ENCODE measurements at places on chromosomes 7 and 10.

DNA sequence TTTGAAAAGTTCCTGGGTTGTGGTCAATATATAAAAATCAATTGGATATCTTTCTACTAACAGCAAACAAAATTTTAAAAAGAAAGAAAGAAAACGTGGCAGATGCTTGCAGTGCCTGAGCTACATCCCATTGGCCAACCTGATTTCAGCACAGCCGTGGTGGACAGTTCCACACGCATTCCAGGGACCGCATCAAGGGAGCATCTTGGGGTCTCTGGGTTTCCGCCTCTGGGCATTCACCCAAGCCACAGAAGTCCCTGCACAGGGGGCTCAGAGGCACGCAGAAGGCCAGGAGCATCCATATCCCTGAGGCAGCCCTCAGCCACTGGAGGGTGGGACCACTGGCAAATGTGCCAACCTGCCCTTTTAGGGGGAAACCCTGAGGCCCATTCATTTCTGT, 254.5 kb upstream of the RNF32 start:
- no peak for DNase-seq

DNA sequence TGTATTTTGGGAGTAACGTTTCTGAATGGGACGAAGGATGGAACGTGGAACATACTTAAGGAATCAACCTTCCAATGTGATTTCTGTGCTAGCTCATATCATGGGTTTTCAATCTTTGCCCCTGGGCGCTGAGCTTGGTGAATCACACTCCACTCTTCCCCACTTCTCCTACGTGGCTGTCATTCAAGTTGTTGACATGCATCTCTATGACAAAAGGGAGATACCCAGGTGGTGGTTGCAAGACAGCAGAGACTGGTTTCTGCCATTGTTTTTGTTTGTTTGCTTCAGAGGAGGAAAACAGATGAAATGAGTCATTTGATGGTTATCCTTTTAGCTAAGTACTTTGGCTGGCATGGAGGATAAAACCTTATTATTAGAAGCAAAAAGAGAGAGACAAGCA, 573.9 kb downstream of the GATA3 start:
- no peak for DNase-seq

DNA sequence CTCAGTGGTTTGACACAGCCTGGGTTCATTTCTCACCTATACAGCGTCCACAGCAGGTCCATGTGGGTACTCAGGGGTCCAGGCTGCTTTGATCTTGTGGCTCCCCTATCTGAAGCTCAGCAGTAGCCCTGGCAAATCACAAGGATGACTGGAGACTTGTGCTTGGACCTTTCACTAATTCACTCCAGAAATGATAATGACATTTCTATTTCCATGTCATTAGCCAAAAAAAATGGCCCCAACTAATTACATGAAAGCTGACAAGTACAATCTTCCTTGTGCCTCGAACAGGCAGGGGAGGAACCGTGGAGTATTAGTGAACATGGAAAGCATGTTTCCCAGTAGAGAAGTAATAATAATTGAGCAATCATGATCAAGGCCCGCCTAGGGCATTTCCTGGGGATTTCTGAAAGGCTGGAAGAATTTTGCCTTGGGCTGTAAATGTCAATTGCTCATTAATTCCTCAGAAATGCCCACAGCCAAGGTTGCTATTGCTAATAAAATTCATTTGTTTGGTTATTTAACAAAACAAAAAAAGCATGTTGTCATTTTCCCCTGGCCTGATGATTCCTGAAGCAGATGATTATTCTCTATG, 586.1 kb downstream of the SDK1 start:
- DNase-seq: no peak

- DNase-seq: no peak
Observed at GRCh38 chr10:3136336-3136735, 36.2 kb downstream of the PITRM1 start.

DNA sequence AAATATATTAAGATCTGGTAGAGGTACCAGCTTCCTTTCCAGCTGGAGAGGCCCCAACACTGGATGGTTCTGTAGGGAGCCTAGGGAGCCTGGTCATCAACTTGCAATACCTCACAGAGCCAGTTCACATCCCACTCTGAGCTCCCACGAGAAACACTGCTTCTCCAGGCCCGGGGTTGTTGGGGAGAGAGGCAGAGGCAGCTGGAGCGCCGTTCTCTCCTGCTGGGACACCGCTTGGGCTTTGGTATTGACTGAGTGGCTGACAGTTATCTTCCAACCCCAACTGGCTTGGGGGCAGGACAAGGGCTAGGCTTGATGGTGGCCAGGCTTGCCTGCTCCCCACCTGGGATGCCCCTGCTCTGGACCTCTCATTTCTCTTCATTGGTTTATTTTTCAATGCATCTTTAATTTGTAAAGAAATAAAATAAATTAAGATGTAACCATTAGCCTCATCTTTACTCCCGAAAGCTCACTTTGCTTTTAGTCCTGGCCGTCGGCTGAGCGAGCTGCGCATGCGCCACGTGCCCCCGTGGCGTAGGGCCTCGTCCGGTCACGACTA, 10.0 kb upstream of the CHCHD1 start:
- DNase-seq: peak; percentile 65

DNA sequence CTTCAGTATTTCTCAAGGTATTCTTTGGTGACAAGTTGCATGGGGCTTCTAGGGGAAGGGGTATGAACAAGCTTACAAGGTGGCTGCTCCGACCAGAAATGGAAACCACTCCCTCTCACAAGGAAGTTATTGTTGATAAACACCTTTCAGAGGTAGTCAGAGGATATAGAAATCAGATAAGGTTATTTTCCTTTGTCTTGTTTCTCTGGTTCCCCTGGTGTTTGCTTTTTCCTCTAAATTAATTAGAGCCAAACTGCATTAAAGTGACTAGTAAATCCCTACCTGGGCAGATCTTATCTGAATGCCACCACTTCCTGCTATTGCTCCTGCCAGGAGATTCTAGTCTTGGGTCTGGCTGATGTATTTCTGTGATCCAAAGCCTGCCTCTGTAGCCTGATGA, 725.4 kb downstream of the INHBA start:
- no peak for DNase-seq

DNA sequence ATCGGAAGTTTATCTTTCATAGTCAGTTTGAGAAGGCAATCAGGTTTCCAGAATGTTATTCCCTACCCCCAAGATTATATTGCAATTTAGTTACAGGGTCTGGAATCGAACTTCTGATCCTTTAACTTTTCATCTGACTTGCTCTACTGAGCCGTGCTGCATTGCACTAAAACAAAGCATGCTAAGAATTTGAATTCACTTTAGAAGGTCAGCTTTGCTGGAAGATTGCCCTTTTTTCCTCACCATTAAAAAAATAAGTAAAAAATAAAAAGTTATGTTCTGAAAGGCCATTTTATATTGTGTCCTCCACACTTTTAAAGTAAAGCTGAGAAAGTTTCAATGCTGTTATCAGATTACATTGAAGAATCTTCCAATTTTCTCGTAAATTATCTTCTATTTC, 388.8 kb upstream of the PHF14 start:
- no peak for DNase-seq

DNA sequence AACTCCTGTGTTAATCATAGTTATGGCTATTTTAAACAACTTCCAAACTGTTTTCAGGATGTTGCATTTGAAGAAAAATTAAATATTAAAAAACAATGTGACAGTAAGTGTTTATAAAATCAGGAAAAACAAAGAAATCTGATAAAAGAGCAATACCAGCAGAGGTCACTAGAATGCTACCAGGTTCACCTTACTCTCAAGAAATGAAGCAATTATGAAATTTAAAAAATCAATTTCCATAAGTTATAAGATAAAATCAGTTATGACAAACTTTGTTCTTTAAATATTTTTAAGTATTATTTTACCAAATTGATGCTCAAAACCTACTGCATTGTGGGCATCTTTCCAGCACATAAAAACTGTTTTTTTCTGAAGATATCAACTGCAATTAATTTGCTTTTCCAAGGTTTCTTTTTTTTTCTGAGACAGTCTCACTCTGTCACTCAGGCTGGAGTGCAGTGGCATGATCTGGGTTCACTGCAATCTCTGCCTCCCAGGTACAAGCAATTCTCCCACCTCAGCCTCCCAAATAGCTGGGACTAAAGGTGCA, 50.7 kb upstream of the RHEB start:
- no peak for DNase-seq

- DNase-seq: no peak
Observed at GRCh38 chr10:124629415-124629814, 114.8 kb downstream of the FAM53B start.

DNA sequence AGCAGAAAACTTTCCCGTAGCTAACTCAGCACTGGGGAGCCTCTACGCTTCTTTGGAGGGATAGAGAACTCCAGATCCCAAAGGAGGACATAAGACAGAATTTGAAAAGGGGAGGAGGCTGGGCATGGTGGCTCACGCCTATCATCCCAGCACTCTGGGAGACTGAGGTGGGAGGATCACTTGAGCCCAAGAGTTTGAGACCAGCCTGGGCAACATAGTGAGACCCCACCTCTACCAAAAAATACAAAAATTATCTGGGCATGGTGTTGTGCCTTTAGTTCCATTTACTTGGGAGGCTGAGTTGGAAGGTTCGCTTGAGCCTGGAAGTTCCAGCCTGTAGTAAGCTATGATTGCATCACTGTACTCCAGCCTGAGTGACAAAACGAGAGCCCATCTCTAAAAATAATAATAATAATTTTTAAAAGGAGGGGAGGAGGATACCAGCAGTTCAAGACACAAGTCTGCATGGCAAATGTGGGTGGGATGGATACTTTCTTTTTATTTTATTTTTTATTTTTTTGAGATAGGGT, 165.9 kb upstream of the SH2B2 start:
- DNase-seq: no peak

- DNase-seq: no peak
Observed at GRCh38 chr7:35860664-35861063, 59.8 kb downstream of the SEPTIN7 start.

DNA sequence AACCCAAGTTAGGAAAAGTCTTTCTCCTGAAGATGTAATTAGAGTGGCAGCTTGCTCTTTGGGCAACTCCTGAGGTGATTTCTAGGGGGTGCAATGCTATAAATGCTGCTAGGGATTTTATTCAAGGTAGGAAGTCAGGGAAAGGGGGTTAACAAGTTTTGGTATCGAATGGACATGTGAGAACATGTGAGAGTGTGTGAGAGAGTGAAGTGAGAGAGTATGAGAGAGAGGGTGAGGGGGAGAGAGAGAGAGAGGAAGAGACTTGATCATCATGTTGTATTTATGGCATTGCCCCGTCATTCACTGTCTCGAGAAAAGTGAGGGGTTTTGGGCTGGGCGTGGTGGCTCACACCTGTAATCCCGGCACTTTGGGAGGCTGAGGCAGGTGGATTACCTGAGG, 50.9 kb downstream of the MCU start:
- DNase-seq: no peak

DNA sequence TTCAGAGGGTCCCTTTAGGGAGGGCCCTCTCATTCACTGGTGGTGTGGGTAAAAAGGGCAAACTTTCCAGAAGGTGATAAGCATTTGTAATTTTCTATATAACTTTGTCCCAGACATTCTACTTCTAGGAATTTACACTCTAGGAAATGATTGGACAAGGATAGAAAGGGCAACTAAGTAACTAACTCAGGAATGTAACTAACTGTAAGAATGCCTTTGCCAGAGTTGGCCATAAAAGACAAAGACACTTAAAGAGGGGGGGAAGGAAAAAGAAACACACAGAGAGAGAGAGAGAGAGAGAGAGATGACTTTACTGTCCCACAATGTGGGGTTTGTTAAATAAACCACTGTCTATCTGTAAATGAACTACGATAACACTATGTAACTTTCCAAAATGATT, 38.5 kb upstream of the ITPRID1 start:
- no peak for DNase-seq

DNA sequence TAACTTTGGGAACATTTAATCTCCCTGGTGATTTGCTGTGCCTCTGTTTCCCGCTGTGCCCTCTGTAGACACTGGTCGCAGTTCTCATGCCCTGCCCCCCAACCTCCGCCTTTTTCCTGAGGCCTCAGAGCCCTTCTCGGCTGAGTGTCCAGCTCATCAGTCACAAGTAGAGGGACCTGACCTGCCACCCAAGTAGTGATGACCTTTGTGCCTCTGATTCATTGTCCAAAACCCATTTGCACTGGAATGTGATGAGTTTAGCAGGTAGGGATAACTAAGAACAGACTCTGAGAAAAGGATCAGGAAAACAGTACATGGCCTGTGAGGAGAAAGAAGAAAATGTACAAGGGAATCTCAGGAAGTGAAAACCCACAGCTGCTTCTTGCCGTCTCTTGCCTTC, 58.8 kb downstream of the LANCL2 start:
- no peak for DNase-seq

GRCh38 chr7:92695308-92696261, 105.4 kb upstream of the FAM133B start:
- no peak for DNase-seq

- no peak for DNase-seq
Observed at GRCh38 chr7:7970531-7971307, 2.1 kb downstream of the GLCCI1 start.

DNA sequence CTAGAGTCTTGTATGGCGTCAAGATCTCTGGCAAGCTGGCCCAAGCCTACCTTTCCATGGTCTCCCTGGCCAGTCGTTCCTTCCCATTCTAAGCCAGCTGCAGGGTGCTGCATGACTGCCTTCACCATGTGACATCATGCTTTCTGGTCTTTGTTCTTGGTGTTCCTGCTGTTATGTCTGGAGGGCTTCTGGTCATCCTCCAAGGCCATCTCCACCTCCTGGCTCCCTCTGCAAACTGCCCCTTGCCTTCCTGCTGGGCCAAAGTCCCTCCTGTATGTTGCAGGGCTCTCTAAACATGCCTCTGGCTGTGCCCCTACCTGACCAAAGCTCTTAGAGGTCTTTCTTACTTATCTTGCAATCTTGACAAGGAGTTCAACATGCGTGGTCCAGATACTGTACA, 44.4 kb upstream of the SHH start:
- DNase-seq: no peak

DNA sequence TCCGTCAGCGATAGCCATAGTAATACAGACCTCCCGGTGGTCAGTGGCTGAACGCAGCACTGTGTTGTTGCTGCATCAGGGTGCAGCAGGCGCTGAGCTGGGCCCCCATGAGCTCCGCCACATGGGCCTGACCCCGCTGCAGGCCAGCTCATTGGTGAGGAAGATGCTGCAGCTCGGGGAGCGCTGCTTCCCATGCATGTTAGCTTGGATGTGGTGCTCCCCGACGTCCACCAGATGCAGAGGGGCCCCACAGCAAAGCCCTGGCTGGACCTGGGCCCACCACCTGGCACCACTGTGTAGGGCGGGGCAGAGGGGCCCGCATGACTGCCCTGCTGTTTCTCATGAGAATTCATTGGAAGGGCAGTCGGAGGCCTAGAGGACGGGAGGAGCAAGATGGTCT, 50.8 kb downstream of the WDR37 start:
- no peak for DNase-seq

- DNase-seq: no peak
Observed at GRCh38 chr7:14690486-14690885, 212.1 kb downstream of the DGKB start.

GRCh38 chr10:64394744-64395143, 873.5 kb downstream of the REEP3 start:
- DNase-seq: no peak

- DNase-seq: no peak
Observed at GRCh38 chr10:106387063-106387462, 777.4 kb downstream of the SORCS1 start.

- no peak for DNase-seq
Observed at GRCh38 chr10:97466755-97467154, 20.8 kb downstream of the ZDHHC16 start.
